ENCODE measurements at places on chromosomes 3 and 15.

DNA sequence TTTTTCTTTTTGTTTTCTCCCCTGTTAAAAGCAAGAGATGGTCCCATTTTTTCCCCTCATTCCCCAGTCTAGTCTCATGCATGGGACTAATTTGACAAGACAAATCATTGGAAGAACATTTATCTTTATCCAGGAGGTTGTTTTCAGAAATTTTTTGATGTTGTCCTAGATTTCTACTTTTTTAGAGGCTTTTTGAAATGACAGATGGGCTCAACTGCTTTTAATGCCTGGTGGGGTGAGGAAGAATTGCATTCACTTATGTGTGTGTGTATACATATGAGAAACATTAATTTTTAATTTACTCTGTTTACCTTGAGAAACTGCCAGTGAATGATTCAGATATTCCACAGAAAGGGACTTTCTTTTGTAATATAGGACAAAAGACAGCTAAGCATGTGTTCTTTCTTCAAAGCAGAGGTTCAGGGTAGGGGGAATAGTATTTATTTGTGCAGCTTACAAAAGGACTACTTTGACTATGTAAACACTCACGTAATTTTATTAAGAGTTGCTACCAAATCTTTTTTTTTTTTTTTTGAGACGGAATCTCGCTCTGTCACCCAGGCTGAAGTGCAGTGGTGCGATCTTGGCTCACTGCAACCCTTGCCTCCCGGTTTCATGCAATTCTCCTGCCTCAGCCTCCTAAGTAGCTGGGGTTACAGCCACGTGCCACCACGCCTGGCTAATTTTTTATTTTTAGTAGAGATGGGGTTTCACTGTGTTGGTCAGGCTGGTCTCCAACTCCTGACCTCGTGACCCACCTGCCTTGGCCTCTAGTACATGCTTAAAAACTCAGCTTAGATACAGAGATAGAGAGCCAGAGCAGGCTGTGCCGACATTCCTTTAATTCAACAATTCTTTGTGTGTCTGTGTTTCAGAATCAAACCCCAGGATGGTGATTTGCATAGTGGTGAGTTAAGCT lies 130.1 kb upstream of the RARB start:
- peak; percentile 80 for DNase-seq

DNA sequence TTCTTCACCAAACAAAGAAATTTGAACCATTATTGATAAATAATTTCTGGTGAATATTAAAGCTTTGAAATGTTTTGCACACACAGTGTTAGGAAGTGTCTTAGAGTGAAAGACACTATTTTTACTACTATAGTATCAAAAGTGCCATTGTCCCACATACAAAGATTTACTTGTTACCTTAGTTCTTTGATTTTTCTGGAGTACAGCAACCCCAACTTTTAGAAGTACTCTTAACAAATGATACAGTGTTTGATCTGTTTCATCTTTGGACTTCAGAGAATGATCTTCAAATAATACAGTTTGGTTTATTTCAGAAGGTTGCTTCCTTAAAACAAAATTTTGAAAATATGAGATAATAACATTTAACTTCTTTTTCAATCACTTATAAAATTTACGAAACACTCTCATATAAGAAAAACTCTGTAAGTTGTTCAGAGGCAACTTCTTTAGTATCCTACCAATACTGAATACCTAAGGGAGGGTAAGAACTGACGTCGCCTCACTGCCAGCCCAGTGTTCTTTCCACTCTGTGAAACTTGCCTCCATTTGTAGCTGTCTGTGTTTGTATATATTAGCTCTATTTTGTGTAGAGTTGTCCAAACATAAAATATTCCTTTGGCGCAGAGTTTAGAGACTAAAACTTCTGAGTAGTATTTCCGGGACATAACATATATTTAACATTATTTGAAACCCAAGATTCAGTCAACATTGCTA lies 464.2 kb downstream of the LPP start:
- DNase-seq = no peak

DNA sequence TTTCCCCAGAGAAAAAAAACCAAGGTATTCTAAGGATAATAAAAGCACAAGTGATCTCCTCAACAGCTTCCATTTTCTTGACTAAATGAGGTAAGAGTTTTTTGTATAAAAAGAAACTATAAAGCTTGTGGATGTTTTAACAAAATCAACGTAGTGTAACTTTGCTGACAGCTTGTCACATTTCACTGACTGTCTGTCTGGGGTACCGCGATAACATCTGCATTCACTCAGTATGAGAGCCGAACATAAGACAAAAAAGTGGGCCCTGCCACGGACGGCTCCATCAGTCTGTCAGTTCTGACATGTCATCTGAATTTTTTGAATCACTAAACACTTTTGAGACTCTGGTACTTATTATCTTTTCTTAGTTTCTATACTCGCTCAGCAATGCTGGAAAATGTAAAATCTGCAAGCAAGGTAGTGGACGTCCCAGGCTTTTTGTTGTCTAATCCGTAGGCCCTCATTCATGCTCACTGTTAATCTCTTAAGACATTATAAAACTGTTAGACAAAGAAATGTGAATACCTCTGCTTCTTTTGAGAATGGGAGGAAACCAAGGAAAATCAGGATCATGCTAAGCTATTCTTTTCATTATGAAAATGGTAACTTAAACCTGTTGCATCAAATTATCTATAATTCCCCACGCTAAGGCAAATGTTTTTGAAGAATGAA lies 307.1 kb downstream of the MECOM start:
- no peak for DNase-seq

- no peak for DNase-seq
Observed at GRCh38 chr3:178916223-178916622, 155.4 kb downstream of the ZMAT3 start.

DNA sequence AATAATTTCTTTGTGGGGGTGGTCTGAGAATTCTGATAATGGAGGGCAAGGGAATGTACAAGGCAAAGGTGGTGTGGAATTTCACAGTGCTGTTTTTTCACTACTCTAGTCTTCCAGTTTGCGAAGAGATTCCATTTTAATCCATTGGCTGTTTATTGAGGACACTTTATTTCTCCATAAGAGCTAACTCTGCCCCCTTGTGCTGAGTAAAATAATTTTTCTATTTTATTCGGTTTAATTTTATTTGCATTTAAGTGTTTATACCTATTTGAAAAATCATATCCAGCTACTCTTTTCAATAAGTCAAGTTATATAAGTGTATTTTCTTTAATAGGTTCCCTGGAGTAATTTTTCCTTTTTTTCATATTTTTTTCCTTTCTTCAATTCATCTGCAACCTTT lies 840.1 kb downstream of the TUSC7 start:
- DNase-seq = peak; percentile 7

GRCh38 chr3:36600404-36600803 lies 163.9 kb downstream of the DCLK3 start:
- no peak for DNase-seq

- no peak for DNase-seq
Observed at GRCh38 chr3:71039332-71039731, 544.2 kb downstream of the FOXP1 start.

DNA sequence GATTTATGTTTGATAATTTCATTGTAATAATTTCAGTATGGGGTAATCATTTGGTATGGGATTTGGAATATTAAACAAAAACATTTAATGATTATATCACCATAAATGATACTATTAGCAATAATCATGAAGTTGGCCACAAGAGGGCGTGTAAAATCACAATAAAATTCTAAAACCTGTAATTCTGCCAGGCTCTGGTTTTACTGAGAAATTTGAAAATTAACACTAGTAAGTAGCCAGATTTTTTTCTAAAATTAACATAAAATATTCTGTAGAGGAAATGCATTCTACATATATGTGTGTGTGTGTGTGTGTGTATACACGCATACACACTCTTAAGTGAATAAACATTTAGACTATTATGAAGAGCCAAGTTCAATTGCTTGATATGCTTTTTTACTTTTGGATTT lies 40.5 kb downstream of the FEZF2 start:
- peak; percentile 72 for DNase-seq

DNA sequence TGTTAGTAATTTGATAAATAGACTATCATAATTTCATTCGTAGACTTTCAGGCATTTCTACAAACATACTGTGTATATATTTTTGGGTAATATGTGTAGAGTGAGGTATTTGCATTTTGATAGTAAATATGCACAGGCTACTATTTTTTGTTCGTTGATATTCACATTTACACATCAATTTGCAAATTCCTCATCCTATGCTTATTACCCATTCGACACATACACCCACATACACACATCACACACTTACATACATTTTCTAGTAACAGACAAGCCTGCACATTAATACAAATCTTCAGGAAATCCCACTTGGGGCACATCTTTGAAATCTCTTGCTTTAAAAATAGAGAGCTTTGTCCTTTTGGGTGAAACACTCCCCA lies 127.9 kb upstream of the FEZF2 start:
- no peak for DNase-seq

GRCh38 chr3:177524742-177525141 lies 327.5 kb upstream of the TBL1XR1 start:
- DNase-seq = no peak

GRCh38 chr3:13141183-13141582 lies 68.0 kb upstream of the IQSEC1 start:
- DNase-seq = no peak

DNA sequence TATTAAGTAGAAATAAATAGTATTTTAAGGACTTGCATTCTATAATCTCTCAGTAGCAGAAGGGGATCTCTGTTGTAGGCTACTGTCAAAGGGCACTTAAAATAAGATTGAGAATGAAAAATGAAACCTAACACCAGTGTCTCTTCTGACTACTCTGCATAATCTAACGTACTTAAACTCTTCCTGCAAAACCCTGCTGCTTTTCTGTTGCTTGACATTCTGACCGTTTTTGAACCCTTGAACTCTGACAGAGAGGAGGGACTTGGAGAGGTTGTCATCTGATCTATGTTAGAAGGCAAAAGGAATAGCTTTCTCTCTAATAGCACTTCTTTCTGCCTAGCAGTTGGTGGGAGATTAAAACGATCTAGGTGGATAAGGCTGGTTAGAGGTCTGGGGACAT lies 204.6 kb downstream of the ZIC1 start:
- no peak for DNase-seq

DNA sequence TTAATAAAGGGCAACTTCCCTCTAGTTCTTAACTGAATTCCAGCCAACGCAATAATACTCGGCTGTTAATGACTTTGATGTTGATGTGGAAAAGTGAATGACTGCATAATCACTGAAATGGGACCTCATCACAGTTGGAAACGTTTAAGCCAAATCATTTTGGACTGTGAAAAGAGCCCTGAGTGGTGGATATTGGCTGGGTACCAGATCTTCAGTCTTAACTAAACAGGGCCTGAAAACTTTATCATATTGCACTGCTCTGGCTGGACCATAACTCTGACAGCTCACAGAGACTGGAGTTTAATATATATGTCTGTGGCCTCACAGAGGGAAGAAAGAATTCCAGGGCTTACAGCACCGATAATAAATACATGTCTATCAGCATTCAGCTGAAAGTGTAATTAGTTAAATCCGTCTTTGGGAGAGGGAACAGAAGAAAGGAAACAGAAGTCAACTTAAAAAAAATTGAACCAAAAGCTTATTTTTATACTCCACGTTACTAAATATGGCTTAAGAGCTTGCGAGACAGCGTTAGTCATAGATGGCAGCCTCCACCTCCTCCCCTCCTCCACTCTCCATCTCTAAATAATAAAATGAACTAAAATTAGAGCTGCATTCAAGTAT lies 222.3 kb upstream of the CDIN1 start:
- peak; percentile 73 for DNase-seq

DNA sequence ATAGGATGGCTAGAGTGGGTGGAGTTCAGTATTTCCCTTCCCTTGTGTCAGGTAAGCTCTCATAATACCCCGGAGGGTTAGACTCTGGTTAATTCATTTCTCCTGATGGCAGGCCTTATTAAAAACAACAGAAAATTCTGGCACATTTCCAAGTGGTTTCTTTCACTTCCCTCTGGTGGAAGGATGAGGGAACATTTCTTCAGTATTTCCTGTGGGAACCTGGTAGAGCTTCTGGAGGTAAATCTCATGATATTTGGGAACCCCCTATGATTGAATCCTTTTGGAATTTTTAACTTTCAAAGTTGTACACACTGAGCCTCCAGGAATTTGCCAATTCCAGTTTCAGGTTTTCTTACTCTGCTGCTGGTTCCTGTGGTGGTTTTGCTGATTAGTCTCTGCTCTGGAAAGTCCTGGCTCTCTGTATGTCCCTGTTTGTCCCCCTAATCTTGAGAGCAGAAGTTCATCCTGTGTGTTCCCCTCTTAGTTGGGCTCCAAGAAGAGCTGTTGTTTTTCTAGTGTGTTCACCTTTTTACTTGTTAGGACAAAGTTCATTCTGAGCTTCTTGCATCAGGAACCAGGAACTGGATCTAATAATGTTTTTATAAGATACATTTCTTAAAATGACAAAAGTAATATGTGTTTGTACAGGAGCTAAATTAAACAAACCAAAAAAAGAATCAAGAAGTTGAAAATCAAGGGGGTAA lies 12.1 kb downstream of the CHRNA7 start:
- DNase-seq = peak; percentile 2

DNA sequence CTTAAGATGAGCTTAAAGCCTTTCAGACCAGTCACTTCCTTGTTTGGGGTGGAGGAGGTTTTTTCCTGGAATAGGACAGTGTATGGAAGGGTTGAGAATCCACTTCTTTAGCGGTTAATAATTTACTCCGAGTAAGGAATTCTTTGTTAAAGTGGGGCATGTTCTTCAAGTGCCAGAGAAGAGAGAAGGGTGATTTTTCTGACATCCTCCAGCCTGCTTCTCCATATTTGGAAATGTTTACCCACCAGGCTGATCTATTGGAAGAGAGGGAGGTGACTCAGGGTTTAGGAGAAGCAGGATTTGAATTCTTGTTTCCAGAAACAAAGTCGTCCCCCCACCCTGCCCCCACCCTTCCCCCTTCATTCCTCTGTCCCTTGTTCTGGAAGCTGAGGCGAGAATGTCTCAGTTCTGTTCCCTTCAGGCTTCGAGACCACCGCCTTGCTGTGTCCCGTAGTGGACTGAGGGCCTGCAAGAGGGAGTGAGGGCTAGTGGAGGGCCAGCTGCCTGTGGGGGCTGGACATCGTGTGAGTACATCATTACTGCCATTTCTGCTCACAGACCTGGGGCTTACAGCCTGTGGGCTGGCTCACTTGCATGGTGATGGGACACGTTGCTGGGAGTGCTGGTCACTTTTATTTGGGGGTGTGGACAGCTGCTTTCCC lies 58.5 kb downstream of the LPP start:
- DNase-seq = no peak

- DNase-seq = peak; percentile 78
Observed at GRCh38 chr3:114660124-114660523, 366.3 kb downstream of the TIGIT start.

GRCh38 chr3:143850877-143851276 lies 2.6 kb upstream of the SLC9A9 start:
- peak; percentile 21 for DNase-seq

DNA sequence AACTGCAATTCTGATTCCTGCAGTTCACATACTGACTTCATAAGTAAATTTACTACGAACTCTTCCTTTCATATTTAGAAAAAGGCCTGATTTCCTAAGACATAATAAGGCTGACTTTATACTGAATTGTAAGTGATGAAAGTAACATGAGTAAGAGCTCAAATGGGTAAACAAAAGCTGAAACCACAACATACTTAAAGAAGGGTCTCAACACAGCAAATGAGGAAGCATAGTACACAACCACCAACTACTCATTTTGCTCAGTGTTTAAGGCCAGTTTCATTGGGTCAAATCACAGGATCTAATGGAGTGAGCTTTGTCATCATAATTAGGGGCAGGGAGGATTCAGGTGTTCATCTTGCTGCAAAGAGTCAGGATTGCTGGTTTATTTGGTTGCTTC lies 81.4 kb downstream of the SETD2 start:
- DNase-seq = peak; percentile 59
